ENCODE measurements at places on chromosomes 1 and 21.

DNA sequence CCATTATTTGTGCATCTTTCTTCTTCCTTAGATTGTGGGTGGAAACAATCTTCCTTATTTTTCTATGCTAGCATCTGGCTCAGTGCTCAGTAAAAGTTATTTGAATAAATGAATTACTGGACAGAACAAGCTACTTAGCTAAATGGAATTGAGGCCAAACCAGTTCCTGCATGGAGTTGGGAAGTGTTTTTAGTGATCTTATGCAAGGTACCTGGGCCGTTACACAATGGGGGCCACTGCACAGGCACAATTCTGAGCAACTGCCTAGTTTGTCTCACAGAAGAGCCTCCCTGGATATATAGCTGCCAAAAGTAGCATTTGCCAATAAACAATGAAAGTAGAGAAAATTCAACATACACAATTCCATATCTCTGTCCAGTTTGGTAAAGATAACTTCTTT, 27.0 kb upstream of the SERBP1 start:
- DNase-seq = no peak

- DNase-seq = no peak
Measured at GRCh38 chr1:14968251-14968851, 185.2 kb upstream of the TMEM51 start.

GRCh38 chr1:7755448-7755847, 15.6 kb upstream of the VAMP3 start:
- no peak for DNase-seq

GRCh38 chr1:161089938-161090337, 580 bp upstream of the NECTIN4 start:
- DNase-seq = no peak

DNA sequence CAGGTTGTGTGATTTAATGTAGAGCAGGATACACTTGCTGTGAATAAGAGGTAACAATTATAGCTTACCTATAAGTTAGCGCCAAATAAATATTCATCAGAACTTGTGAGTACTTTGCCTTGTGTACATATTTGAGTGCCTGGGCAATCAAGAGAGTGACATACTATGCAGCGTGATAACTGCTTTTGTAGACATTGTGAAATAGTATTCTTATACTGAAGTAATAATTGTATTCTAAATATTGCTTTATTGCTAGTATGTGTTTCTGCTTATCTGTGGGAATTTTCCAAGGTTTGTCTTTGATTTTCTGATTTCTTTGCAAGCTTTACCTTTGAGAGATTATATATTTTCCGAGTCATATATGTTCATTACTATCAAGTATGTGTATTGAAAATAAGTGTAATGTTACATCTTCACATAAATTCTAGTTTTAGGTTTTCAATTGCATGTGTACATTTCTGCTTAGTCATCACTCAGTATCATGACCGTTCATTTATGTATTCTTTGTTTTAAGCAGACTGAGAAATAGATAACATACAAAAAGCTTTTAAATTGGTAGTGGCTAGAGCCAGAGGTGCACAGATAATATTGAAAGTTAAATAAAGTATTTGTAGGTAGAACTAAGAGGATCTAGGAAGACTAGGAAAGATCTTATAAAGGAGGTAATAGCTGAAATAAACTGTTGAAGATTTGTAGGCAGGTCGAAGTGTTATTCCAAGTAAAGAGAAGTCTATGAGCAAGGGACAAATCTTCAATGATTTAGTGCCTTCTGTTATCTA, 19.5 kb downstream of the USP25 start:
- no peak for DNase-seq

GRCh38 chr1:110390692-110391245, at the start of gene SLC16A4:
TSS of gene SLC16A4 (minus strand) at chr1:110391026. CDS start at chr1:110389323, 1,703 bp downstream.
- DNase-seq = no peak

- DNase-seq = no peak
Measured at GRCh38 chr1:114224196-114224907, 70.7 kb upstream of the SYT6 start.

GRCh38 chr1:219876798-219877209, 51.6 kb downstream of the SLC30A10 start:
- DNase-seq = no peak

DNA sequence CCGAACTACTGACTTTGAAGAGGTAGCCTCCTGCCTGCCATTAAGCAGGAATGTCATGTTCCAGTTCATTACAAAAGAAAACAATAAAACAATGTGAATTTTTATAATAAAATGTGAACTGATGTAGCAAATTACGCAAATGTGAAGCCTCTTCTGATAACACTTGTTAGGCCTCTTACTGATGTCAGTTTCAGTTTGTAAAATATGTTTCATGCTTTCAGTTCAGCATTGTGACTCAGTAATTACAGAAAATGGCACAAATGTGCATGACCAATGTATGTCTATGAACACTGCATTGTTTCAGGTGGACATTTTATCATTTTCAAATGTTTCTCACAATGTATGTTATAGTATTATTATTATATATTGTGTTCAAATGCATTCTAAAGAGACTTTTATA, 159.8 kb upstream of the SGIP1 start:
- DNase-seq = no peak

- no peak for DNase-seq
Measured at GRCh38 chr1:199168888-199169585, 530.2 kb downstream of the PTPRC start.

GRCh38 chr1:166969074-166969677, 6.2 kb downstream of the ILDR2 start:
- no peak for DNase-seq

- DNase-seq = no peak
Measured at GRCh38 chr1:86758570-86758969, 54.2 kb downstream of the SH3GLB1 start.

GRCh38 chr1:1391225-1391624, 7.9 kb downstream of the CCNL2 start:
- no peak for DNase-seq

GRCh38 chr1:214363386-214363785, 82.4 kb downstream of the SMYD2 start:
- DNase-seq = no peak

GRCh38 chr1:180600343-180600742, 31.5 kb upstream of the XPR1 start:
- DNase-seq = no peak

DNA sequence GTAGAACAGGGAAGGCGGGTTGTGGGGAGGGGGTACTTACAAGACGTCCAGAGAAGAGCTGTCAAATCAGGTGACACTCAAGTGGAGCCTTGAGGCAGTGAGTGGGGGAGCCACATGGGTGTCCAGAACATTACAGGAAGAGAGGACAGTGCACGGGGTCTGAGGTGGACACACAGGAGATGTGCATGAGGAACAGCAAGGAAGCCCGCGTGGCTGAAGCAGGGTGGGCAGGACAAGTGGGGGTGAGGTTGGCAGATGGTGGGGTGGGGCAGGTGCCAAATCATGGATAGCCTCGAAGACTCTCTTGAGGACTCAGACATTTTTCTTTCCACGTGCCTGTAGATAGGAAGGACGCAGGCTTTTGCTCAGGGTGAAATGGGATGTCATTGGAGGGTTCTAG, 921 bp downstream of the SMPDL3B start:
- no peak for DNase-seq

DNA sequence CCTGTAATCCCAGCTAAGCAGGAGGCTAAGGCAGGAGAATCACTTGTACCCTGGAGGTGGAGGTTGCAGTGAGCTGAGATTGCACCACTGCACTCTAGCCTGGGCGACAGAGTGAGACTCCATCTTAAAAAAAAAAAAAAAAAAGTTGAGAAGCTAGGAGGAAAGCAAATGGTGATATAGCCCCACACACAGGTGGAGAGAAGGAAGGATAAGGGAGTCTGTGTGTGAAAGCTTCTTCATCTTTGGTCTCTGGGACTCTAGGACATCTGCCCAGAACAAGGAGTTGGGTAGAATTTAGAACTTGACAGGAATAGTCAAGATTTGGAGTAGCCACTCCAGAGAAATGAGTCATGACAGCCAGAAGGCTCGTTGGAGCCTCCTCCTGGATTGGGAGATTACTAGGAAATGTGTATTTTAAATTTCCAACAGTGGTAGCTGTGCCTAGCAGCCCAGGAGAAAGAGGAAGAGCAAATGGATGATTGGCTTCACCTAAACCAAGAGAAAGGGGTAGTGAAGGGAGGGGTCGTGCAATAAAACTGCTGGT, 19.9 kb downstream of the NPL start:
- DNase-seq = no peak

- no peak for DNase-seq
Measured at GRCh38 chr1:41740058-41740457, 178.7 kb downstream of the HIVEP3 start.

GRCh38 chr1:241600496-241600901, 39.7 kb downstream of the CHML start:
- DNase-seq = no peak

DNA sequence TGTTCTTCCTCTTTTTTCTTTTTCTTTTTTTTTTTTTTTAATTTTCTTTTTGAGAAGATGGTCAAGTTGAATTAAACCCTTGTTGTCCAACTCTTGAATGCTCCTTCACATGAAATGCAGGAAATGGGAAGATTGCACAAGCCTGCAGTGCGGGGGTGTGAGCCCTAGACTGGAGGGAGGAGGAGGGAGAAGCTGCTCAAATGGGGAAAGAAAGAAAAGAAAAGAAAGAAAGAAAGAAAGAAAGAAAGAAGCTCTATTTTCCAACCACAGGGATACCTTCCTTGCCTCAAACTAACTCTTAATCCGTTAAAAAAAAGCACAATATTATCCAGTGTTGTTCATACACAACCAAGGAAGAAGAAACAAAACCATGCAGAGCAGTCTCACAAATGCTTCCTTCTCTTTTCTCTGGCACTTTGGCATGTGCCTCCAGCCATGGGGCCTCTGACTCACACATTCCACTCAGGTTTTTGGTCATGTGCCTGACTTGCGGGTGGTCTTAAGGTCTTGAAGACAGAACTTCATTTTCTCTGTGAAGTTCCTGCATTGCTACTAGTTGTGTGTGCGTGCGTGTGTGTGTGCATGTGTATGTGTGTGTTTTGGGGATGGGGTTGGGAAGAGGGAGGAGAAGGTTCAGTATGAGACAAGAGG, 276.1 kb downstream of the RPS6KC1 start:
- no peak for DNase-seq

DNA sequence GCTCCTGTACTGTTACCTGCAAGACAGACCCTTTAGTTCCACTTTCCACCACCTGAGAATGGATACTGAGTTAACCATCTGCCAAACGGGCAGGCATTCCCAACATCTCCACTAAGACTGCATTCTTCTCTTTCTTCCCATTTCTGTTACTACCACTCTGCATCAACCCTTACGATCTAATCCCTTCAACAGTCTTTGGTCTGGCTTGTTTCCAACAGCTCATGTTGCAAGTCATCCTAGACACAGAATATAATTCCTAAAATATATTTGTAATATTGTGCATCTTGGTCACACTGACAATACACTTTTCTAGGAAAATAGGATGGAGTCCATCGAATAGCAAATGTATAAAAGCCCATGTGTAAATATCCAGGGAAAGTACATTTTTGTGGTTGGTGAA, 166.7 kb downstream of the SIPA1L2 start:
- no peak for DNase-seq

- no peak for DNase-seq
Measured at GRCh38 chr1:167708940-167709389, 12.8 kb upstream of the MPZL1 start.

GRCh38 chr1:9143250-9143649, 14.3 kb upstream of the GPR157 start:
- DNase-seq = no peak

- DNase-seq = no peak
Measured at GRCh38 chr1:36329817-36330216, 6.4 kb upstream of the EVA1B start.

DNA sequence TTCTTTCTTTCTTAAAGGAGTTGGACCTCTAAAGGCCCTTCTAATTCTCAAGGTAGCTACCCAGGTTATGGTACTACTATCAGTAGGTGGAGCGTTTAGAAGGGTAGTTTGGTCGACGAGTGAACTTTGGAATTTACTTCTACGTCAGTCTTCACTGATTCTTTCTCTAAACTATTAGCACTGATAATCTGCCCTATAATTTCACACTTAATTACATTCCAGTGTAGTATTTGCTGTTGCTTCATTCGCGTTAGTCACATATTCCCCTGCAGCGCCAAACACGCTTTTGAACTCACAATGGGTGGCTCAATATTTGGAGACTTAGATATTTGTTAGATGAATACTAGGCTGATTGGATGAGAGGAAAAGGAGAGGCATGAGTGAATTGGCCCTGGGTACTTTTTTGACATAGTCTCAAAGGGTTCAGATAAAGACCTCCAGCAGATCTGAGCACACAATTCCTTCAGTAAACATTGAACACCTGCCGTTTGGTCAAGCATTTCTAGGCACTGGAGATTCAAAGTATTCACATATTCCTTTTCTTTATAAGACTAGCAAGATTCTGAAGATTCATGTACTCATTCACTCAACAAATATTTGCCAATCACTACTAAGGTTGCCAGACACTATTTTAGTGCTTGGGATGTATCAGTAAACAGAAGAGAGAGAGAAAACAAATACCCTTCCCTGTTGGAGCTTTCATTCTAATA, 929 bp upstream of the FOXJ3 start:
- DNase-seq = no peak

DNA sequence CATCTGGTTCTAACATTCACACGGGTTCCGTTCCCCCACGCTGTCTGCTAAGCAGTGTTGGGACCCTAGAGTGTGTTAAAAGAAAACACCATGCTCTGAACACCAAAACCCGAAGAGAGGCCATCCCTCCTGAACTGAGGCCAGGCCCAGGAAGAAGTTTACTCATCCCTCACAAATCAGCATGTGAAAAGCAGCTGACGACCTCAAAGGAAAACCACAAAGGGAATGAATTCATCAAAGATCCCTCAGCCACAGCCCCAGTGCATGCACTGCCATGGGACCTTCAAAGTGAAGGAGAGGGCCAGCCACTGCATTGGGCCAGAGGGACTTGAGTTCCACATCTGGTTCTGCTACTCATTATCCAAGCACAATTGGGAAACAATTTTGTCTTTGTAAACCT, 7.0 kb upstream of the PSEN2 start:
- DNase-seq = no peak

- no peak for DNase-seq
Measured at GRCh38 chr1:220281159-220281574, 8.9 kb upstream of the RAB3GAP2 start.

GRCh38 chr1:34113887-34114286, 51.1 kb downstream of the CSMD2 start:
- no peak for DNase-seq

DNA sequence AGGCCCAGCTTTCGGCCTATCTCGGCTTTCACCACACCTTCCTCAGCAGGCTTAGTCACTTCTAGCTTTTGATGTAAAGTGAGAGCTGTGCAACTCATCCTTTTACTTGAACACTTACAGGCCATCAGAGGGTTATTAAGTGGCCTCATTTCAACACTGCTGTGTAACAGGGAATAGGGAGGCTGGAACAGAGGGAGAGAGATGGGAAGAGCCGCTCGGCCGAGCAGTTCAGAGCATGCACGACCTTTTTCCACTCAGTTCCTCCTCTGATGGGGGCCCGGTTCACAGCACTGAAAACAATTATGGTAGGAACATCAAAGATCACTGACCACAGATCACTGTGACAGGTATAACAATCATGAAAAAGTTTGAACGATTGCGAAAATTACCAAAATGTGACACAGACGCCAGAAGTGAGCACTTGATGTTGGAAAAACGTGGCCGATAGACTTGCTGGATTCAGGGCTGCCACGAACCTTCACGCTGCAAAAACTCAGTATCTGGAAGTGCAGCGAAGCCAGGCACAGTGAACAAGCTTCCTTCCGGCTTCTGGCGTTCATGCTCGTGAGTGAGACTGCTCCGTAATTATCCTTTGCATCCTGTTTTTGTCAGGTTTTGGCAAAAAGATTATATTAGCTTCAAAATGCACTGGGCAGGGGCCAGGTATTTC, 28.6 kb downstream of the AGPAT3 start:
- no peak for DNase-seq

All from stimulated activated CD8-positive, alpha-beta memory T cell treated with anti-CD3 and anti-CD28 coated beads, Interleukin-4, amount 100 ng/mL, for 1 hour (primary cell).